NK-92 treated with Interleukin-12 subunit alpha and Interleukin-12 subunit beta, amount 100 ng/mL, for 24 hours (cell line): ENCODE measurements at places on chromosomes 4 and X.

GRCh38 chr4:91497892-91498291 lies 805.9 kb upstream of the GRID2 start:
- no peak for DNase-seq

DNA sequence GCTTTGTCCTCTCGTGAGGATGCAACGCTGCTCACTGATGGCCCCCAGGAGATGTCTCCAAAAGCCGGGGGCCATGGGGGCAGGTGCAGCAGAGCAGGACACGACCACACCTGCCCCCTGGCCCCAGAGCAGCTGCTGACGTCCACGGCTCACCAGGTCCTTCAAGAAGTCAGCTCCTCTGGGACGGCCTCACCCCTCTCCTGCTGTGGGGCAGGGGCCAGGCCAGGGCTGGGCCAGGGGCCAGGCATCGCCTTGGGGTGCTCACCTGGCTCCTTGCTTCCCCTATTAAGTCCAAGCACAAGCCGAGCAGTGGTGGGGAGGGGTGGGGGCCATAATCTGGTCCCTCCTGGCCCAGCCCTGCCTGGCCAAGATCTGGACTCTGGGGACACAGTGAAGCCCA lies 28.6 kb upstream of the MXD4 start:
- DNase-seq, result no peak

- DNase-seq, result no peak
These were observed 108.4 kb upstream of the LRPAP1 start for GRCh38 chr4:3640587-3640962.

- no peak for DNase-seq
These were observed 159.9 kb downstream of the UNC5C start for GRCh38 chr4:95388911-95389310.

DNA sequence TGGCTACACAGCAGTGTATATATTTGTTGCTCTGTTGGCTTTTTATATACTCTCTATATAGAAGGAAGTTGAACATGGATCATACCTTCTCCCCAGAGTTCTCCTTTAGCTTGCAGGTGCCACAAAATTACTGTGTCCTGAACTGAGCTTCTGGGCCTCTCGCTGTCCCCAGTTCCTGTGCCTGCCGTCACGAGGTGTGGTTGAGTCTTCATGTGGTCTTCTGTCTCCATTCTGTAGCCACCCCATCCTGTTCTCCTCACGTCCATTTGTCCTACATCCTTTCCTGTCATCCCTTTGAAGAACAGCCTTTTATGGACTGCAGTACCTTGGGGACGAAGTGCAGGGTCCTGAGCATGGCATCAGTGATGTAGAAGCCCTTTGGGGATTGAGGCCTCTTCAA lies 14.5 kb downstream of the TMEM131L start:
- no peak for DNase-seq

GRCh38 chr4:159401791-159402380 lies 299.0 kb downstream of the RAPGEF2 start:
- no peak for DNase-seq

DNA sequence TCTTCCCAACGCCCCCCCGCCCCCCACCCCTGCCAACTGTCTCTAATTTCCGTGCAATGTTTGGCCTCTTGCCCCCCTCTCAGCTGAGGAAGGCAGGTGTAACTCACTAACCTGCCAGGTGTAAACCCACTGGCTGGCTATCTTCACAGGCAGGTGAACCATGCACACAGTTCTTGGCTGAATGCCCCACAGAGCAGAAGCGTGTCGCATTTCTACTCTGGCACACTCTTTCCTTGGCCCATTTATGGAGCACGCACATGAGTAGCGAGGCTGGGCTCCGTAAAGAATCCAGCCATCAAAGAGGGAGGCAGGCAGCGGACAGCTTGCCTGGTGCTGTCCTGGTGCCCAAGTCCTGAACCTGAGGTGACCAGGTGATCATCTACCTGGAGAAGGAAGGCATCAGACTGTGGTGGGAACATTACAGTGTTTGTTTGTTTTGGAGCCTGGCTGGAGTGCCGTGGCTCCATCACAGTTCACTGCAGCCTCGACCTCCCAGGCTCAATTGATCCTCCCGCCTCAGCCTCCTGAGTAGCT lies 39.2 kb upstream of the CRMP1 start:
- no peak for DNase-seq

GRCh38 chr4:88054901-88055300 lies 47.5 kb downstream of the PKD2 start:
- no peak for DNase-seq

GRCh38 chrX:136028383-136028984 lies 43.2 kb downstream of the SLC9A6 start:
- DNase-seq, result no peak

DNA sequence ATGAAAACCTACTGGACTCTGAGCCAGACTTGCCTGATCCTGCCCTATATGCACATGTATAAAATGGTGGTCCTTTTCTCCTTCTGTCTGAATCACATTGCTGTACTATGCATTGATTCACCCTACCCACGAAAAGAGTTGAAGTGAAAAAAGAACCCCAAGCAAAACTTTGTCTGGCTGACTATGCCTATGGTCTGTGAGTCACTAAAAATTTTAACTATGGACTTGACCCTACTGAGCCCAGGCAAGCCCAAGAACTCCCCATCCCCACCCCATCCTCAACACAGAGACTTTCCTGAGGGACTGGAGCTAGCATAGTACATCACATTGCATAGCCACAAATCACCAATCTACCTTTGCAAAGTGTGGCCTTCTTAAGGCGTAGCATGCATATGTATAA lies 116.6 kb upstream of the TENM3 start:
- no peak for DNase-seq

DNA sequence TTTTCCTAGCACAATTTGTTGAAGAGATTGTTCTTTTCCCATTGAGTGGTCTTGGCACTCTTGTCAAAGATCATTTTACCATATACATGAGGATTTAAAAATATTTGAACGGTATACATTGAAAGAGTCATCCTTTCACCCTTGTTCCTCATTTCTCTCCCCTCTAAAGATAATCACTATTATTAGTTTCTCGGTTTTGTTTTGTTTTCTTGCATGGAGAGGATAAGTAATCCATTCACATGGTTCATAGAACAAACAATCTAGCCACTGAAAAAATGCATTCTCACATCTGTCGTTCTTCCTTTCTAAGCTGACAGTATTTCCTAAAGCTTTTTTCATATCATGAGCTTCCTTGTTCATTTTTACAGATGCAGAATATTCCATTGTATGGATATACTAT lies 39.2 kb upstream of the MSMO1 start:
- no peak for DNase-seq

DNA sequence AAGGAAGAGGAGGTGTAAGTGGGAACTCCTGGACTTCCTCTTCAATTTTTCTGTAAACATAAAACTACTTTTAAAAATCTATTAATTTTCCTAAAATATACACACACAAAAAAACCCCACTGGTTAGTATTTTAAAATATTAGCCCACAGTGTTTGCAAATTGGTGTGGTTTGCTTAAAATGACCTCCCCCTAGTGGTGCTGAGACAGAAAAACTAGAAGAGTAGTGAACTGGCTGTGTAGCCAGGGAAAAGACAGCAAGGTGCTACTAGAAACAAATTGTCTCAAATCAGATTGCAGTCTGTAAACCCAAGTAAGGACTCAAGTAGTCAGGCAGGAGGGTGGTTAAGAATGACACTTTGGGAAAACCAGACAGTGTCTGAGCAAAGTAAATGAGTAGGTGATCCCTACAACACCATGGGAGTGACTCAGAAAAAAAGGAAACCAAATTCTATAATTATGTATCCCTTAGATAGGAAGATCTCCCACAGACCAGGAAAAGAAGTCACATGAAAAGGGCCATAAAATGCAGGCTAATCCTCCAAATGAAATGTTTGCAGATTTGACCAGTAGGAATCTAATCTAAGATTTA lies 26.0 kb downstream of the AMTN start:
- DNase-seq, result no peak

DNA sequence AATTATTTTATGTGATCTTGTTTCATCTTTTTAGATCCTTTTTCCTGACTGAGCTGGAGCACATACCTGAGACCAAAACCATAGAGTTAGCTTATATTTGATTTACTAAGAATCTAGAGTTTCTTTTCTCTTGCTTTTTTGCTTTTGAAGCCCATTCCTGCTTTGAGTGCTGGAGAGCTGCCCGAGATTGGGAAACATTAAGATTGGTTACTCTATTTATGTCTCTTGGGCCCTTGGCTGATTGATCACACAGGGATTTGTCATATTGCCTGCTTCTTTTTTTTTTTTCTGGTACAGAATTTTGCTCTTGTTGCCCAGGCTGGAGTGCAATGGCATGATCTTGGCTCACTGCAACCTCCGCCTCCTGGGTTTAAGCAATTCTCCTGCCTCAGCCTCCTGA lies 73.9 kb downstream of the REPS2 start:
- DNase-seq, result no peak

GRCh38 chr4:106775636-106776035 lies 260.5 kb downstream of the DKK2 start:
- DNase-seq, result no peak

DNA sequence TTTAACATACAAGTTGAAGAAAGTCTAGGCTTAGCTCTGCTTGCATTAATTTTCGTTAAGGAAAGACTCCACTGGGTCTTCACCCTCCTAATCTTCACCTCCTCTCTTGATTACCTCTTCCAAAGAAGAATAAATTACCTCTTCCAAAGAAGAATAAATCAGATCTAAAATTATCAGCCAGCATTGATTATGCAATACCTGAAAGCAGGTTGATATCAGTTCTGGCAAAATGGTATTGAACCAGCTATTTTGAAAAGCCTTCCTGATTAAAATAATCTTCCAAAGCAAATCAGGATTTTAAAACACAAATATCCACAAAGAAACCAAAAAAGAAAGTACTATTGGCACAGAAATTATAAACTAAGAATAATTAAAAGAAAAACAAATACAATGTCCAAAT lies 36.9 kb downstream of the CDKL2 start:
- DNase-seq, result no peak

DNA sequence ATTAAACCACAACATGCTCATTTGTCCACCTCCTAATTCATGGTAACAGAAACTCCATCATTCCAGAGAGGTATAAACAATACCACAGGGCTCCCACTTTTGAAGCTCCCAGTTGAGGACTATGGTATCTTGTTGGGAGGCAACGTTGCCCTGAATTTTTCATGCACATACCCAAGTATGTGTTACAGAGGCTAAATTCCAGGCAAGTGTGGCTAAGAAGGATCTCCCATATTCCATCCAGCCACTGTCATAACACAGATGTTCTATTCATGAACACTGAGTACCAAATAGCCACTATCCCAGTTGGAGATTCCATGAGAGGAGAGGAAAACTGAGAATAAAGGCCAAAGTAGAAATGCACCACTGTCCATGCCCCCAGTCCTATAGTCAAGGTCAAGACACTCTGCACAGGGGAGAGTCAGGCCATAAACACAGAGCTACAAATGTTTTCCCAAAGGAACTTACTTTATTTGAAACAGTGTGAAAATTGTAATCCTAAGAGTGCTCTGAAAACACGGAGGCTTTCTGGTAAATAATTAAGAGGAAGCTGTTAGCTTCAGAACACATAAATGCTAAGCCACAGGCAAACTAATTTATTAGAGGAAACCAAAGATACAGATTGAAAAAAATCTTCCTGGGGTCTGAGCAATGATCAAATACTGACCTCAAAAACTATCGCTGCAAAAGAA lies 42.4 kb upstream of the TMPRSS11B start:
- DNase-seq, result no peak

DNA sequence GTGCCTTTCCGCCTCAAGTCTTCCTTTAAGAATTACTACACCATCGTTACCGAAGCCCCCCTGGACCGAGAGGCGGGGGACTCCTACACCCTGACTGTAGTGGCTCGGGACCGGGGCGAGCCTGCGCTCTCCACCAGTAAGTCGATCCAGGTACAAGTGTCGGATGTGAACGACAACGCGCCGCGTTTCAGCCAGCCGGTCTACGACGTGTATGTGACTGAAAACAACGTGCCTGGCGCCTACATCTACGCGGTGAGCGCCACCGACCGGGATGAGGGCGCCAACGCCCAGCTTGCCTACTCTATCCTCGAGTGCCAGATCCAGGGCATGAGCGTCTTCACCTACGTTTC lies 2.2 kb downstream of the PCDH10 start:
- no peak for DNase-seq

GRCh38 chrX:65740909-65741308 lies 73.5 kb downstream of the MSN start:
- DNase-seq, result no peak

GRCh38 chrX:126509923-126510322 lies 42.7 kb downstream of the DCAF12L1 start:
- DNase-seq, result no peak

- DNase-seq, result no peak
These were observed 263.8 kb upstream of the PABPC4L start for GRCh38 chr4:134465417-134465816.

- no peak for DNase-seq
These were observed 74.0 kb upstream of the KLF3 start for GRCh38 chr4:38590046-38590445.

- DNase-seq, result no peak
These were observed 148.7 kb downstream of the FSTL5 start for GRCh38 chr4:162015090-162015489.

GRCh38 chr4:23889391-23889790 lies 456 bp downstream of the PPARGC1A start:
- no peak for DNase-seq

DNA sequence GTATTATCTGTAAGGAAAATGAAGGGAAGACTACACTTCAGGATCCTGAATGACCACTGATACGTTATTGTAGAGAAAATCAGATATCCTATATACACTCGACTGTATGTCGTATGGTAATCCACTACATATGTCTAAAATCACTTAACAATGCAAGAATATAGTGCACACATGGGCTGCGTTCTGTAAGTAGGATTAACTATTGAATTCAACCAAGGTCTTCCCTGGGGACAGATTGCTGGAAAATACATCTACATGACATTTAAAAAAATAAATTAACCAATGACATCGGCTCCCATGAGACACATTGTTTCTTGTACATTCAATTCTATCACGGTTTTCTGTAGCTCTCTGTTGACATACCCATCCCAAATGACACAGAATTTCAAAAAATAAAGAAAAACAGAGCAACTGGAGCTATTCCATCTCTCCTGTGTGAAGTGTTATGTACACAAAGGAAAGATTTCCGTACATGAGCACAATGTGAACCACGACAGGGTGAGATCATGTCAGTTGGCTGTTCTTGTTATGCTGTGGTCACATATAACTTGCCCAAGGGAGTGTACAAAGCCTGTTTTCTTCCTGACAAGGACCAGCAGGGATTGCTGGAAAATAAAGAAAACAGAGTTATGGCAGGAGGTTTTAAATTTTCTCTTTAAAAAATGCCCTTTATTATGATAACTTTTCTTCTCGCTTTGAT lies 6.1 kb downstream of the ENOX2 start:
- DNase-seq, result no peak

- no peak for DNase-seq
These were observed 89.7 kb downstream of the SLC10A7 start for GRCh38 chr4:146432065-146432464.
